ENCODE measurements at places on chromosomes 1 and 21.

- H3K36me3 ChIP-seq = no peaks in the 10 kb centered on the region
- no peak overlapping the region for H3K27ac ChIP-seq
- H3K27me3 ChIP-seq = no peaks in the 10 kb centered on the region
- H3K4me3 ChIP-seq = no peak overlapping the region
- DNase-seq = no peak
- H3K4me1 ChIP-seq = no peaks in the 10 kb centered on the region
These were observed 59.9 kb upstream of the SPOCD1 start for GRCh38 chr1:31875636-31876236.

GRCh38 chr21:17519965-17520609 is 7.2 kb downstream of the CXADR start:
- peaks cover 12% of the 10 kb centered on the region for H3K4me1 ChIP-seq
- H3K36me3 ChIP-seq = no peaks in the 10 kb centered on the region
- DNase-seq = no peak
- no peaks in the 10 kb centered on the region for H3K27me3 ChIP-seq
- no peak overlapping the region for H3K4me3 ChIP-seq
- H3K27ac ChIP-seq = no peak overlapping the region

DNA sequence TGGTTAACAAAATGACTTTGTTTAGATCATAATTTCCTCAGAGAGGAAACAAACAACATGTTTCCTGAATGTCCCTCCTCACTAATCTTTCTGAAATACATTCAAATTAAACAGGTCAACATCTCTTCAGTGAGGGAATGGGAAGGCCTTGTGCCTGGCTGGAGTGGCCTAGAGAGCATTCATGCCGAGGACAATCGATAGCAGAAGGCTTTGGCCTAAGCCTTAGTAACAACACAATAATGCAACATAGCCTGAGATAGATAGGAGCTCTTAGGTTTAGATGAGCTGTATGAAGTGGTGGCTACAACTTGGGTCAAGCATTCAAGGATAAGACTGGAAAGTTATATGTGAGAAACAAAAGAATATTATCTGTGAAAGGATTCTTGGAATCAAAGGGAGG is 37.4 kb downstream of the ILDR2 start:
- H3K27me3 ChIP-seq = no peaks in the 10 kb centered on the region
- DNase-seq = no peak
- no peaks in the 10 kb centered on the region for H3K4me1 ChIP-seq
- no peak overlapping the region for H3K27ac ChIP-seq
- no peak overlapping the region for H3K4me3 ChIP-seq

DNA sequence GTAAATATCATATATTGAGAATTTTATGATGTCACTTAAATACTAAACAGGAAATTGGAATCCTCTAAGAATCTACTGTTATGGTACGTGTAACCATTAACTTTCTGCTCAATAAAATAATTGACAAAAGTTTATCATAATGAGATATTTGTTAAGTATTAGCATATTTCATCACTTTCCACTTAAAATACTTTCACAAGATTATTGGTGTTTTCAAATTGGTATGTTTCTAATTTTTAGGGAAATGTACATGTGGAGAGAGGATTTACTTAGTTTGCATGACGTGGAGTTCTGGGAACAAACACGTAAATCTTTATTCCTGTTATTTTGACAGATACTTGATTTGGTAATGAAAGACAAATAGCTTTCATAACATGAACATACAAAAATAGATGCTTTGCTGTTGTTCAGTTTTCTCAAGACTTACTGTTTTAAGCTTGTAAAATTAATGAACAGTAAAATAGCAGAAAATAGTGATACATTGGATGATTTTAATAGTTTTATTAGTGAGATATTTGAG is 1.6 kb downstream of the SRSF11 start:
- H3K4me3 ChIP-seq = no peak overlapping the region
- no peak overlapping the region for H3K27ac ChIP-seq
- H3K4me1 ChIP-seq = peaks cover 1% of the 10 kb centered on the region
- no peaks in the 10 kb centered on the region for H3K36me3 ChIP-seq
- H3K27me3 ChIP-seq = no peaks in the 10 kb centered on the region

- peak; percentile 62 for DNase-seq
- peaks cover 24% of the 10 kb centered on the region for H3K4me1 ChIP-seq
- H3K4me3 ChIP-seq = no peak overlapping the region
- peak overlapping the region; percentile 59 for H3K27ac ChIP-seq
- no peaks in the 10 kb centered on the region for H3K27me3 ChIP-seq
These were observed 26.4 kb downstream of the ABCA4 start for GRCh38 chr1:94094469-94095111.

GRCh38 chr1:114803001-114803400 is 22.5 kb upstream of the SIKE1 start:
- H3K4me3 ChIP-seq = no peak overlapping the region
- no peak overlapping the region for H3K27ac ChIP-seq
- no peaks in the 10 kb centered on the region for H3K27me3 ChIP-seq
- H3K36me3 ChIP-seq = no peaks in the 10 kb centered on the region
- no peaks in the 10 kb centered on the region for H3K4me1 ChIP-seq

GRCh38 chr1:151853411-151853943 is at the start of gene THEM5:
Gene THEM5, minus strand, starts transcription at chr1:151853712. Its CDS starts 147 bp downstream, at chr1:151853565.
- H3K36me3 ChIP-seq = no peaks in the 10 kb centered on the region
- no peak within 1 kb of the TSS for H3K4me3 ChIP-seq
- H3K27me3 ChIP-seq = no peaks in the 10 kb centered on the region
- H3K27ac ChIP-seq = no peak within 1 kb of the TSS

DNA sequence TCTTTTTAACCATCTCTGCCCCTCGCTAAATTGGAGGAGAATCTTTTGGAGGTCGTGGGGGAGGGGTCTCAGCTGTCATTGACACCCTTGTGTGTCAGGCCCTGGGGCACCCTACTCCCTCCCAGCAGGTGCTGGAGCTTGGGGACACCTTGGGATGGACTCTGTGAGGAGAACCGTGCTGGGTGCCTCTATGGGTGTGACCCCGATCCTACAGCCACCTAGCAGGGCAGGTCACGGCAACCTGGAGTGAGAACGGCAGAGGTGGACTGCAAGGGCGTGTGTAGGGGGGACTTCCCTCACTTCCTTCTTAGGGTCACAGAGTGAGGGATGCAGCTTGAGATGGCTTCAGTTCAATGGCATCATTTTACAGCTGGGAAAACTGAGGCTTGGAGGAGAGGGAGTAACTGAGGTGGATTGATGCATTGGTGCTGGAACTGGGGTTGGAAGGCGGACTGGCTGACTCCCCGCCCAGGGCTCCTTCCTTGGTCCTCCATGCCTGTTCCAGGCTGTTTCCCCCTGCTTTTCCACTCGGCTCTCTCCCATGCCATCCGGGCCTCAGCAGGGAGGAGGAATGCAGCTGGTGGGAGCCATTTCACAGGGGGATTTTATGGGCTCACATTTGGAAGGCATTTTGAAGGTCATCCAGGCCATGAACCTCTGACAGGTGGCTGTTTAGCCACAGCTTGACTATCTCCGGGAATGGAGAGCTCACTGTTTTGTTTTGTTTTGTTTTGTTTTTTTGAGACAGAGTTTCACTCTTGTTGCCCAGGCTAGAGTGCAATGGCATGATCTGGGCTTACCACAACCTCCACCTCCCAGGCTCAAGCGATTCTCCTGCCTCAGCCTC is 18.8 kb upstream of the ARHGEF10L start:
- H3K36me3 ChIP-seq = no peaks in the 10 kb centered on the region
- no peak overlapping the region for H3K27ac ChIP-seq
- no peak for DNase-seq

DNA sequence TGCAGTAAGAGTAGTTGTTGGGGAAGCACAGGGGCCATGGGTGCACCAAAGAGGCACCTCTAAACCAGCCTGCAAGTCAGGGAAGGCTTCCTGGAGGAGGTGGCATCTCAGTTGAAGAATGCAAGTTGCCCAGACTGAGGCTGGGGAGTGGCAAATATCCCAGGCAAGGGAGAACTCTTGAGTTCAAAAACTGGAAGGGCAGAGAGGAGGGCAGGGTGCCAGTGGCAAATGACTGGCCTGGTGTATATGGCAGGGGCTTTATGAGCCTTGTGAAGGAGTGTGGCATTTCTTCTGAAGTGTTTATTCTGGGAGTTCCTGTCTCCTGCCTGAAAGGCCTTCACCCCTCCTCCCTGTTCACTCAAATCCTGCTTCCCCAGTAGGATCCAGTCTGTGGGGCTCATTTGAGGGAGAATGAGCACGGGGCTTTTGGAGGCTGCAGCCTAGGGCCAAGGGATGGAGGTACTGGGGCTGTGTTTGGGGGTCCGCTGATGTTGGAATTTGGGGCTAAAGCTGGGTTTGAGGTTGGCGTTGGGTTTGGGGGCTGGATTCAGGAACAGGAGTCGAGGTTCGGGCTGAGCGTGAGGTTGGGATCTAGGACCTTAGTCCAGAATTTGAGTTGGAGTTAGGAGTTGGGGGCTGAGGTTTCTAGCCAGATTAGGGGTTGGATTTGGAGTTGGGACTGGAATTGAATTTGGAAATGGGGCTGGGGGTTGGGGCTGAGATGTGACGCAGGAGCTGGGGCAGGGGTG is at the start of gene TMEM125:
Gene TMEM125 (plus strand): TSS at position 357 of the 749 bp plus-strand sequence. CDS start 2,740 bp downstream, outside the sequence.
- H3K4me1 ChIP-seq = peaks cover 6% of the 10 kb centered on the region
- no peaks in the 10 kb centered on the region for H3K36me3 ChIP-seq
- H3K27ac ChIP-seq = no peak within 1 kb of the TSS
- H3K27me3 ChIP-seq = no peaks in the 10 kb centered on the region
- DNase-seq = no peak

GRCh38 chr1:166971252-166971651 is 4.1 kb downstream of the ILDR2 start:
- H3K36me3 ChIP-seq = no peaks in the 10 kb centered on the region
- no peak for DNase-seq
- no peak overlapping the region for H3K27ac ChIP-seq
- no peaks in the 10 kb centered on the region for H3K4me1 ChIP-seq
- peaks cover 23% of the 10 kb centered on the region for H3K27me3 ChIP-seq

DNA sequence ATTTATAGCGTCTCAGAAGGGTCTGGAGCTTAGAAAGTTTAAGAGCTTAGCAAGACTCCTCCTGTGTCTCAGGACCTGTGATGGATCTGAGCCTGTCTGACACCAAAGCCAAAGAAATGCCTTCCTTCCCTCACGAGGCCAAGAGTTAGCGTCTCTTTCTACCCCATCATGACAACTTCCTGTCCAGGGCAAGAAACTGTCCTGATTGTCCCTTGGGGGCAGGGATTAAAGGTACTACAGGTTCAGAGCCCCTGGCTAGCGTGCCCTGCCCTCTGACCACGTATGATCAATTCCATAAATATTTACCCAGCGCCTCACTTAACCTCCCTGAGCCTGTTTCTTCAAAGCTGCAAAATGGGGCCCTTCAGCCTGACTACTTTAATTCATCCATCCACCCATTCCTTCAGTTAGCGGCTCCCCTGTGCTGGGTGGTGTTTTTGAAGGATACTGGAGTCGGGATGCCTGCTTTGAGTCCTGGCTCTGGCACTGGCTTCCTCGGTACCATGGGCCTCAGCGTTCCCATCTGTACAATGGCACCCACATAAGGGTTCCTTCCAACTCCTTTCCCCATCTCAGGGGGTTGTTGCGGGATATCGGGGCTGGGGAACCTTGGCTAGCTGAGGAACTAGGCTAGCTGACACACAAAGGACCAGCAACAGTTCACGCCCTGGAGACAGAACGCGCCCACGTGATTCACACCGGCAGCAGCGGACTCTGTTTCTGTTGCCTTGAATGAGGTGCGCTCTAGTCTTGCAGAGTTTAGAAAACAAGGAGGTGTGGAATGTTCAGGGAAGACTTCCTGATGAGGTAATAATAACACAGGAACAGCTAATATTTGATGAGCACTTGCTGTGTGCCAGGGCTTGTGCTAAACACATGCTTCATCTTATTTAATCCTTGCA is 23.0 kb upstream of the EPHA2 start:
- H3K36me3 ChIP-seq = no peaks in the 10 kb centered on the region
- peak; percentile 45 for DNase-seq
- no peaks in the 10 kb centered on the region for H3K27me3 ChIP-seq
- no peak overlapping the region for H3K27ac ChIP-seq
- no peak overlapping the region for H3K4me3 ChIP-seq

- DNase-seq = peak; percentile 67
- H3K27me3 ChIP-seq = no peaks in the 10 kb centered on the region
- H3K36me3 ChIP-seq = no peaks in the 10 kb centered on the region
- peaks cover 2% of the 10 kb centered on the region for H3K4me1 ChIP-seq
- H3K27ac ChIP-seq = no peak overlapping the region
- no peak overlapping the region for H3K4me3 ChIP-seq
These were observed 1.2 kb downstream of the NIPAL3 start for GRCh38 chr1:24416666-24417391.

GRCh38 chr1:204564835-204565234 is 48.6 kb downstream of the MDM4 start:
- no peak overlapping the region for H3K27ac ChIP-seq
- no peaks in the 10 kb centered on the region for H3K36me3 ChIP-seq
- peak; percentile 58 for DNase-seq
- no peaks in the 10 kb centered on the region for H3K27me3 ChIP-seq

DNA sequence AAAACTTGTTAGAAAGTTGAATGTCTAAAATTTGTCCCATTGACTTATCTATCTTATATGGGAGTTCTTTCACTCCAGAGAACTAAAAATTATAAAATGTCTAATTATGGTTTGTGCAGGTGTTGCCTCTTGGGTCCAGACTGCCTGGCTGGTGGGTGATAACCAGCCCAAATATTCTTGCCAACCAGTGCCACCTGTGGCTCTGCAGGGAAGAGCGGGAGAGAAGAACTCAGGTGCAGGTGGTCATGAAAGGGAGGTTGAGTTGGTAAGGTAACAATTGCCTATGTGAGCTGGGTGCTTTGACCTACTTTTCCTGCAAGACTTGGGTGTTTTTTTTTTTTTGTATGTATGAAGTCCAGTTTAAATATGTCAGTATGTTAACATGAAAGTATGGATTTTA is 10.2 kb downstream of the RPS6KC1 start:
- no peak overlapping the region for H3K4me3 ChIP-seq
- H3K27me3 ChIP-seq = no peaks in the 10 kb centered on the region
- peaks cover 9% of the 10 kb centered on the region for H3K4me1 ChIP-seq
- no peak overlapping the region for H3K27ac ChIP-seq

- peaks cover 17% of the 10 kb centered on the region for H3K4me1 ChIP-seq
- no peak overlapping the region for H3K4me3 ChIP-seq
- H3K36me3 ChIP-seq = no peaks in the 10 kb centered on the region
- no peaks in the 10 kb centered on the region for H3K27me3 ChIP-seq
These were observed 20.5 kb downstream of the SOX13 start for GRCh38 chr1:204093421-204093717.

GRCh38 chr1:56425494-56426037 is 153.8 kb downstream of the PLPP3 start:
- peaks cover 7% of the 10 kb centered on the region for H3K4me1 ChIP-seq
- DNase-seq = no peak
- H3K36me3 ChIP-seq = no peaks in the 10 kb centered on the region
- no peaks in the 10 kb centered on the region for H3K27me3 ChIP-seq

- DNase-seq = no peak
- H3K36me3 ChIP-seq = no peaks in the 10 kb centered on the region
- no peak overlapping the region for H3K4me3 ChIP-seq
- H3K27ac ChIP-seq = peak overlapping the region; percentile 10
- peaks cover 21% of the 10 kb centered on the region for H3K27me3 ChIP-seq
- no peaks in the 10 kb centered on the region for H3K4me1 ChIP-seq
These were observed 17.4 kb upstream of the PLEKHA6 start for GRCh38 chr1:204376919-204377799.

GRCh38 chr1:50417507-50417906 is 5.7 kb downstream of the DMRTA2 start:
- peaks cover under 1% of the 10 kb centered on the region for H3K4me1 ChIP-seq
- H3K36me3 ChIP-seq = no peaks in the 10 kb centered on the region
- H3K27me3 ChIP-seq = peaks cover 83% of the 10 kb centered on the region
- no peak overlapping the region for H3K4me3 ChIP-seq

All from mesendoderm (in vitro differentiated cells).